ENCODE measurements at places on chromosomes 2 and 18.

DNA sequence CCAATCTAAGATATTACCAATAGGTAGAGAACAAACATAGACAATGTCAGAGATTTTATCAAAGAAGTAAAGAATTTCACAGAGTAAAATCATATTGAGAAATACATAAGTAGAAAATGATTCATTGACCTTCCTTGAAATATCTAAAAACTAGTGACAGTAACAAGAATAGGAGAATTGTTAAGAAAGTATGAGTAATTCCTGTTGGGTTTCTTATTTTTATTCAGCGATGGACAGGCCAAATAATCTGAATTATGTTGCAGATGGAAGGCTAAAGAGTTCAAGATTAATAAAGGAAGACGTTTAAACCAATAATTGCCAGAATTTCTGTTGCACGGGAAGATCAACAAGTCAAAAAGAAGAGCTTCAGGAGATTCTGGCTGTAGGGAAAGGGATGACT is 163.4 kb upstream of the RASGRP3 start:
- no peak for DNase-seq

GRCh38 chr2:138444411-138444810 is 57.2 kb upstream of the SPOPL start:
- DNase-seq, result no peak

GRCh38 chr2:27800856-27801255 is 29.3 kb downstream of the MRPL33 start:
- no peak for DNase-seq

- no peak for DNase-seq
Measured at GRCh38 chr2:179336782-179337534, 72.3 kb upstream of the SESTD1 start.

Measured in NCI-H1417 treated with DMSO at 0.1 percent for 48 hours (cell line).